ENCODE measurements at places on chromosomes 3 and 15. TPM values are rescaled to one million over a fixed set of nuclear protein-coding genes. Genes with fewer than 3 reads are reported as not detected.

GRCh38 chr3:87766721-87767120 lies 292.1 kb downstream of the CGGBP1 start:
- no peak overlapping the region for H3K27ac ChIP-seq
- no peak overlapping the region for H3K4me3 ChIP-seq
- H3K4me1 ChIP-seq: no peaks in the 10 kb centered on the region
- DNase-seq: no peak
- peaks cover 7% of the 10 kb centered on the region for H3K27me3 ChIP-seq

Gene MYH15
- total RNA-seq: 0.08 TPM

Gene GUCA1C
- not detected for total RNA-seq

DNA sequence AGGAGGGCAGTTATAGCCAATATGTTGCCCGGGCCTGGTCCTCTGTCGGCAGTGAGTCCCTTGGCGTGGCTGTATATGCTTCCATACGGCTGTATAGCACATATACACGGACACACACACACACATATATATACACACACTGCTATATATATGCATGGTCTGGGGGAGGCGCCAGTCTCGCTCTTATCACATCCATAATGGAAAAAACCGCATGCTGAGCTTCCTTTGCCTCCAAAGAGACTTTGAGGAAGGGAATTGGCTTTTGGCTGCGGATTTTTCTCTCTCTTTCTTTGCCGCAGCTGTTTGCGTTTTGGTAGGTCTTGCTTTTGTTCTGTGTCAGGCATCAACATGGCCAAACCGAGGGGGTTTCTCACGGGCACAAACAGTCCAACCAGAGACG lies 11.3 kb upstream of the TMEM115 start:
- DNase-seq: no peak
- no peaks in the 10 kb centered on the region for H3K4me1 ChIP-seq
- H3K27ac ChIP-seq: no peak overlapping the region
- no peaks in the 10 kb centered on the region for H3K36me3 ChIP-seq

Gene LYSMD2
- total RNA-seq: 1.8 TPM

Gene LMCD1
- 136 TPM for total RNA-seq

DNA sequence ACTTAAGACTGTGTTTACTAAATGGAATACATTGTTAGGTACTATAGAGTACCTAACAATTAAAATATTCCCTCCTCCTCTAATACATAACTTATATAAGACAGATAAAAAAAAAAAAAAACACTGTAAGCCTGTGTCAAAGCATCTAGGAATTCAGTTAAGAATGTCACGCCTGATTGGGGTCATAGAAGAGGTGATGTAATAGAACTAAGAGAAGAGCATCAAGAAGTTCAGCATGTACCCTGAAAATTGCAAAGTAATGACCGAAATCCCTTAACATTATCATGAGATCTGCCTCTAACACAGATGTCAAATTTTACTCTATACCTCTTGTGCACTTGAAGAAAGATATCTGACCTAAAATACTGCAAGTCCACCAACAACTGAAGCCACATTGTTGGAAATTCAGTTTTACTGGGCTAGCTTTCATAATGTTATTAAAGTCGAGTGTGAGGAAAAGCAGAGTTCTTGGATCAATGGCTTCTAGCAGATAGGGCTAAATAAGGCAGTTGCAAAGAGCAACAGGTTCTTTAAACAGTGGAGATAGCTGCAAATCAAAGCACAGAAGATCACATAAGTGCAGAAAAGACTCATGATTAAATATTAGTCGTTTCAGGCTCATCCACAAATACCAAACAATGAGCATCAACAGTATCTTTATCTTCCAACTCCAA lies 75.0 kb downstream of the TBL1XR1 start:
- H3K27me3 ChIP-seq: no peaks in the 10 kb centered on the region
- H3K36me3 ChIP-seq: peaks cover 8% of the 10 kb centered on the region
- no peak overlapping the region for H3K4me3 ChIP-seq
- H3K4me1 ChIP-seq: peaks cover 83% of the 10 kb centered on the region

Gene IGDCC3
- 0.48 TPM for total RNA-seq

Gene C3orf20
- total RNA-seq: not detected

Gene CSPG5
- total RNA-seq: 0.59 TPM

DNA sequence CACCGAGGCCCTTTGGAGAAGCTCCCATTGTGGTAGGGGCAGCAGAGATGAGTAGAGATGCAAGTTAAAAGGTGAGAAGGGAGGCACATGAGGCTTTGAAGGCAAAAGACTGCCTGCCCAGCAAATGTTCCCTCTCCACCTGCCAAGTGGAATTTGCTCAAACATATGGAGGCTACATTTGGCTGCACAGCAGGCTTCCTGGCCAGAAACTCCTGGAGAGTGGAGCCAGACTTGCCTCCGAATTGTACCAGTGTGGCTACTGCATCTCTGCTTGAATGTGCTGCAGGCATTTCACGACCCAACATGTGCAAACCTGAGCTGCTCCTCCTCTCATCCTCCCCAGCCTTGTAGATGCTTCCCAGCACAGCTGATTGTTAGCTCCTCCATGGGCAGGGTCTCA lies 229.2 kb downstream of the ZNF621 start:
- DNase-seq: no peak
- no peak overlapping the region for H3K4me3 ChIP-seq
- H3K27me3 ChIP-seq: no peaks in the 10 kb centered on the region
- H3K27ac ChIP-seq: no peak overlapping the region
- H3K4me1 ChIP-seq: no peaks in the 10 kb centered on the region

GRCh38 chr3:176780766-176781165 lies 416.5 kb downstream of the TBL1XR1 start:
- no peaks in the 10 kb centered on the region for H3K4me1 ChIP-seq
- no peak for DNase-seq
- no peaks in the 10 kb centered on the region for H3K36me3 ChIP-seq
